ENCODE measurements at places on chromosomes 11 and 22.

DNA sequence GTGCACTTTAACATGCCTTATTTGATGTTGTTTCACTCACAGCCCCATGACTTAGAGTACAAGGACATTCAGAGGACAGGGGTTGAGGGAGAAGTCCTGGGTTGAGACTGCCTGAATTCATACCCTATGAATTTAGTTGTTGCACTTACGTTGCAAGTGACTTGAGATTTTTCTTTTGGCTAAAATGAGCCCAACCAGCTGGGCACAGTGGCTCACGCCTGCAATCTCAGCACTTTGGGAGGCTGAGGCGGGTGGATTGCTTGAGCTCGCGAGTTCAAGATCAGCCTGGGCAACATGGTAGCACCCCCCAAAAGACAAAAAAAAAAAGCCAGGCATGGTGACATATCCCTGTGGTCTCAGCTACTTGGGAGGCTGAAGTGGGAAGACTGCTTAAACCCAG is 7.3 kb upstream of the GRK3 start:
- no peak for DNase-seq

- DNase-seq: no peak
These were observed 2.2 kb upstream of the SLC6A5 start for GRCh38 chr11:20597154-20597679.

- DNase-seq: no peak
These were observed 16.1 kb upstream of the OR51M1 start for GRCh38 chr11:5367448-5368074.

- DNase-seq: no peak
These were observed 12.3 kb downstream of the LTO1 start for GRCh38 chr11:69662806-69663205.

- no peak for DNase-seq
These were observed 107.5 kb downstream of the FEZ1 start for GRCh38 chr11:125388611-125389010.

DNA sequence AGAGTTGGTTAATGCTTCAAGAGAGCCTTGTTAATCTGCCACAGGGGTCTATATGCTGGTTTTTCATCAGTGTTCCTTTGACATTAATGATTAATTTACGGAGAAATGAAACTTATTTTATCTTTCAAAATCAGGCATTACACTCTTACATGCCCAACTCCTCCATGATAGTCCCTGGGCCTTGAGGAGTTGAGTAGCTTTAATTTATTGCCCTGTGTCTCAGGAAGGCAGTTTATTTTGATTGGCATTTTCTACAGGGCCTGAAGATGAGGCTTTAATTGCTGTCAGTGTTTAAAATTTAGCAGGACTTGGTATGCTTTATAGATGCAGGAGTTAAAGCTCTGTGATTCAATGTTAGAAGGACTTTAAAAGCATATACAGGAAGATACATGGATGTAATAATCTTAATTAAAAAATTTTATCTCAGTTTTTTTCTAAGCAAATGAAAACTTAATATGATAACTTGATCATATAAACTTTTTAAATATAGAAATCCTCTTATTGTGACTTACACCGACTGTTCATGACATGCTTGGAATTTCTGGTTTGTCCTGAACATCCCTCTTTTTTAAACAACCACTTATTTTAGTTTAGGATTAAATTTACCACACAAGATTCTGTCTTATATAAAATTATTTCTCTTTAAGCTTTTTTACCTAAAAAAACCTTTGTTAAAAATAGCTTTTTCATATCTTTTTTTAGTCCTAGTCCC is 12.2 kb downstream of the GLYAT start:
- DNase-seq: no peak

DNA sequence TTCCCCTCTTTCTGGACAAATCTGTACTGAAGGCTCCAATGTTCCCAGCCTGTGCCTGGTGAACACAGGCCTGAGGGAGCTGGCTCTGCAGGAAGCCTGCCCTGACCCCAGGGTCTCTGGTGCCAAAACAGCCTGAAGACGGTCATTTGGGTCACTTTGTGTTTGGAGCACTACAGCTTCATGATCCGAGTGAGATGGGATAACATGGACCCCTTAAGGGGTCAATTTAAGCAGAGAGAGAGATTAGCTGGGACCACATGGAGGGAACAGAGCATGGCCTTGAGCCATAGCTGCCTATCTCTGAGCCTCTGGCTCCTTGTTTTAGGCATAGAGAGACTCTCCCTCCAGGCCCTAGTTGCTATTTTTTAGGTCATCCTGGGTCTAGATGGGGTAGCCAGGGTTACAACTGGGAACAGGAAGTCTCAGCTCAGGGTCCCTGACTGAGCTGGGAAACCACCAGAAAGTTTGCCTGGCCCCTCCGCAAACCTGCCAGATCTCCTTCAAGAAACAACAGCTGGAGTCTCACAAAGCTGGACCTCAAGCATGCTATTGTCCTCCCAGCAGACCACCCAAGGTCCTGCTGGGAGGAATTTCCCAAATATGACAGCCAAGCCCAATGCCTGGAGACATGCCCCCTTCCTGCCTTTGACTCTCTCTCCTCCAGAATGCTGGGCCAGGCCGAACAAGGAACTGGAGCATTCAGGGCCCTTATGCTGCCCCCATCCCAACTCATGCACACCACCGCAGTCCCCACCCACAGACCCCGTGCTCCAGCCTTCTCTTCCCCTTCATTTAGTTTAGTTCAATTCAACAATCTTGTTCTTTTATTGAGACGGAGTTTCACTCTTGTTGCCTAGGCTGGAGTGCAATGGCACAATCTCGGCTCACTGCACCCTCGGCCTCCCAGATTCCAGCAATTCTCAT is 4.0 kb downstream of the SLCO2B1 start:
- DNase-seq: no peak

GRCh38 chr22:48711031-48711431 is 1116.6 kb downstream of the BRD1 start:
- no peak for DNase-seq

DNA sequence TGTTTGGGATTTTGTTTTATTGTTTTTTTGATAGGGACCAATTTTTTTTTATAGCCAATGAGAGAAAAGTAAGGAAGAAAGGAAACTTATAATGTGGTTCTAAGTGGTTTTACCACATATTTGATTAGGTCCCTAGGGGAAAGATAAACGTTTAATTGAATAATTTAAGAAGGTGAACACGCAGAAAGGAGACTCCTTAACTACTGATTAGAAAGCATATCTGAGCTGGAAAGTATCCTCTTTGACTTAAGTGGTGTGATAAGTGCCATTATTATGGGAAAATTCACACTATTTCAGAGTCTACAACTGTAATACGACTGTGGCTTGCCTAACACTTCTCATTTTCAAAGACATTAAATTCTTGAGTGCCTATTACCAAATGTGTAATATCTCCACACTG is 106.5 kb upstream of the GRAMD1B start:
- DNase-seq: no peak

- no peak for DNase-seq
These were observed 5.8 kb downstream of the ARL14EP start for GRCh38 chr11:30328681-30329080.

GRCh38 chr22:28435982-28436381 is 243.7 kb downstream of the TTC28 start:
- DNase-seq: no peak

- no peak for DNase-seq
These were observed 6.8 kb downstream of the TBC1D22A start for GRCh38 chr22:46769191-46769675.

DNA sequence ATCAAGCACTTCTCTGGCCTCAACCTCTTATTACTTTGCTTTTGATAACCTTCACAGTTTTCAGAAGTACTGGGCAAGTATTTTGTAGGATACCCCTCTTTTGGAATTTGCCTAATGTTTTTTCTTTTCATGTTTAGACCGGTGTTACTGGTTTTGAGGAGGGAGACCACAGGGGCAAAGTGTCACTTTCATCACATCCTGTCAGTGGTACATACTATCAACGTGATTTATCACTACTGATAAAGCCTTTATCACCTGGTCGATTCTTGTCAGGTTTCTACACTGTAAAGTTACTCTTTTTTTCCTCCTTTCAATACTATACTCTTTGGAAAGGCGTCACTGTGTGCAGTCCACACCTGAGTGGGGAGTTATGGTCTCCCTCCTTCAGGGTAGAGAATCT is 26.7 kb downstream of the QSER1 start:
- DNase-seq: no peak

DNA sequence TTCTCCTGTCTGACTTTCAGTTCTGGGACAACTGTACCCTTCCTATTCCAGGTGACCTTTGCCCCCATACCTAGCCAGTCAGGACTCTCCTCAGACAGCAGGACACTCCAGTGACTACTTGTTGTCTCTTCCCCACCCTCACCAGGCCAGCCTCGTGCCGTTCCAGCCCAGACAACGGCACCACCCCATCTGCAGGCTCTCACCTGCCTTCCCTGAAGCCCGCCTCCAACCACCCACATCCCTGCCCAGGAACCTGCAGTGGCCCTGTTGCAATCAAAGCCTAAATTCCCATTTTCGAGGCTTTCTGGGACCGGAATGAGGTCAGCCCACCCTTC is 3.7 kb downstream of the IL2RB start:
- no peak for DNase-seq

DNA sequence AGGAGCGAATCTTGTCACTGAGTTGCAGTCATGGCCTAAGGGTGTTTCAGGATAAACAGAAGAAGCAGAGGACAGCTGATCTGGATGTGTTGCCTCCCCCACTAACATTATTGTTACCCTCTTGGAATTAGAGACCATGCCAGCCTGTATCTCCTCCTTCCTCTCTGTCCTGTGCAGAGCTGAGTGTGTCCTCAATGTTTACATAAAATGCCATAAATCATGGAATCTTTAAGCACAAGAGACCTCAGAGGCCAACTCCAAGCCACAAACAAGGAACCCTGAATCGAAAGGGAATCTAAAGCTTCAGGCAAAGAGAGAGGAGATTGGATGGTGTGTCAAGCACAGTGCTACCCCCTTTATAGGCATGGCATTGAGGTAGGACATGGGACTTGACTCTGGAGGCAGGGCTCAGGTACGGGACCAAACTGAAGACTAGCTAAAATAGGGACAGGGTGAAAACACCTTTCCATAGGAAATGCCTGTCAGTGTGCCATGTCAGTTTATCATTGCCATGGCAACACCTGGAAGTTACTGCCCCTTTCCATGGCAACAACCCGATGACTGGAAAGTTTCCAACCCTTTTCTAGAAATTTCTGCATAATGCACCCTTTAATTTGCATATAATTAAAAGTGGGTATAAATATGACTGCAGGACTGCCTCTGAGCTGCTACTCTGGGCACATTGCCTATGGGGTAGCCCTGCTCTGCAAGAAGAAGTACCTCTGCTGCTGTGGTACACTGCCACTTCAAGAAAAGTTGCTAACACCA is 489.7 kb downstream of the MIAT start:
- DNase-seq: no peak

DNA sequence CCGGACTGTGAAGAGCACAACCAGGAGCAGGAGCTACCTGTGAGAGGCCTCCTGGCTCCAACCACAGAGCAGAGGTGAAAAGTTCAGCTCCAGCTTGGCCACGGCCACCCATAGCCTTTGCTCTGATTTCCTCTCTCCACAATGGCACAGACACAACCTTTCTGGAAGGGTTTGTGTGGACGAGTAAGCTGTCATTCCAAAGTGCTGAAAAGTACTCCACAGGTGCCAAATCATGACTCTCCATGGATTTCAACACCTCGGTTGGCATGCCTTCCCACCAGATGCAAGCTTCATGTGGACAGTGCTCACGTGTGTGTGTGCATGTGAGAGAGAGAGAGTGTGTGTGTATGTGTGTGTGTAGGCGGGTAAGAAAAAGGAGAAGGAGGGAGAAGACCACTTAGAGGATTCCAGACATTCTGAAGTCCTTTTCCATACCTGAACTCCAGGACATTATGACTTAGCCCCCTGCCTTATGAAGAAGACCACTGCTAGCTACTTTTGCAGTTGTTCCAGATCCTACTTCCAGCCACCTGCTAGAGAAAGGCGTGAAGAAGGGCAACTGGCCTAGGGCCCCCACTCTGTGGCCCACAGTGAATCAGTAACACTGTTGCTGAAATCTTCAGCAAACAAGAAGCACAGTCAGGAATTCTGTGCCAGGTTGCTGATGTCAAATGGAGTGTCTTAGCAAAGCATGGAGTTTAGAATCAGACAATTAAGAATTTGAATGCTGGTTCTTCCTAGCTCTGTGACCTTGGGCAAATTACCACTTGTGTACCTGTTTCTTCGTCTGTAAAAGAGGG is 13.9 kb upstream of the NAV2 start:
- no peak for DNase-seq

GRCh38 chr11:11135820-11136476 is 217.1 kb downstream of the CSNK2A3 start:
- no peak for DNase-seq

DNA sequence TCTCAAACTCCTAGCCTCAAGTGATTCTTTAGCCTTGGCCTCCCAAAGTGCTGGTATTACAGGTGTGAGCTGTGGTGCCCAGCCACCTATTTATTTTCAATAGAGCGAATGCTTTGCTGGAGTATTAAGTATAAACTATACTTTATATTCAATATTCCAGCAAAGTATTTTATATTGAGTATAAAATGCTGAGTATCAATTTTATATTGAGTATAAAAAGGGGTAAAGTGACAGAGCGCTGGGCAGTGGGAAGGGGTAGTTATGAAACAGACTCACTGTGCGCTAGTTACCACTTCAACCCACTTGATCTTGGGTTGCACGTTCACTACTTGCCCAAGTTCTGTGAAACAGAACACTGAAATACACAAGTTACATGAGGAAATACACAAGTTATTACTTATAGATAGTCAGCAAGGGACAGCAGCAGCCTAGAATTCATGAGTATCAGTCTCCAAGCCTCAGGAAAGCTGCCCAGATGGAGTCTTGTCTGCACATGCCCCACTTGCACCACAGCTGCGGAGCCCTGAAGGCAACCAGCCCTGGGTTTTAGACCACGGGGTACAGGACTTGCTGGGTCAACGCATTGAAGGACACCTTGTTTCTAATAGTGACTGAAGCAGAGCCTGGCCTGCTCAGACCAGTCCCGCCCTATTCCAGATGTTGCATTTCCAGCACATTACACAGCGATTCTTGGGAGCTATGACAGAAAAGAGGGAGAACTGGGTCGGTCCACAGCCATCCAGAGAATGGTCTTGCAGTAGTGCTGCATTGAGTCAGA is 51.6 kb upstream of the SYT13 start:
- DNase-seq: no peak

GRCh38 chr11:73454987-73455386 is 78.8 kb downstream of the RELT start:
- DNase-seq: no peak

DNA sequence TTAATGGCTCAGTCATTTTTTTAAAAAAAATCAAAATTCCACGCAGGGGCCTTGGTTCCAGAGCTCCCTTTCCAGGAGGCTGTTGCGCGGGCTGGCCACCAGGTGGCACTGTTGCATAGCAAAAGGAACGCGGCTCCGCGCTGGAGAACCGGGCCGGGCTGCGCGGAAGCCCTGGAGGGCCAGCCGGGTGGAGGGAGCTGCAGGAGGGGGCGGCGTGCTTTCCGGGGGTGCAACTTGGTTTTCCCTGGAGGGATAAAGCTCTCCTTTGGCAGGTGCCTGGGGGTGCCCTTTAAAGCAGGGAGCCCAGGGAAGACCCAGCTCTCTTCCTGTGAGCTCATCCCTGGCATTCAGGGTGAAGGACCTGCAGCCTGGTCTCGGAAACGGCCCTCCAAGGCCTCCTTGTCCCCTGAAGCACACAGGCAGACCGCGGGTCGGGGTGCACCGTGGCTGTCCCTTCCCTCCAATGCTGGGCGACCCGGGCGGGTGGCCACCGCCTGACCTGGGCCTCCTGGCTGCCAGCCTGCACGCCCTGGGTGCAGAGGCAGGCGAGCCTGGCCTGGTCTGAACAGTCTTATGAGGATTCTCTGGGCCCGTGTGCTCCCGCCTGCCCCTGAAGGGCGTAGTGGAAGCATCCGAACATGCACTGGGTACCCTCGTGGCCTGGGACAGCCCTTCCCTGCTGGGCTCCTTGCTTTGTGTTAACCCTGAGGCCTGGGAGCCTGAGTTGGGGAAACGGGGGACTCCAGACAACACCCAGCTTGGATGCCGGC is 23.4 kb downstream of the KRTAP5-5 start:
- peak; percentile 79 for DNase-seq

Data from activated naive CD4-positive, alpha-beta T cell treated with Interleukin-2 at 50 U/mL for 16 hours (primary cell).